Umbilical cord (tissue), 2 donors: ENCODE measurements at places on chromosomes 12 and 14. TPM values are rescaled to one million over a fixed set of nuclear protein-coding genes. Genes with fewer than 3 reads are reported as not detected.

- DNase-seq = no peak
These were observed 739 bp downstream of the JPH4 start for GRCh38 chr14:23577710-23578392.

DNA sequence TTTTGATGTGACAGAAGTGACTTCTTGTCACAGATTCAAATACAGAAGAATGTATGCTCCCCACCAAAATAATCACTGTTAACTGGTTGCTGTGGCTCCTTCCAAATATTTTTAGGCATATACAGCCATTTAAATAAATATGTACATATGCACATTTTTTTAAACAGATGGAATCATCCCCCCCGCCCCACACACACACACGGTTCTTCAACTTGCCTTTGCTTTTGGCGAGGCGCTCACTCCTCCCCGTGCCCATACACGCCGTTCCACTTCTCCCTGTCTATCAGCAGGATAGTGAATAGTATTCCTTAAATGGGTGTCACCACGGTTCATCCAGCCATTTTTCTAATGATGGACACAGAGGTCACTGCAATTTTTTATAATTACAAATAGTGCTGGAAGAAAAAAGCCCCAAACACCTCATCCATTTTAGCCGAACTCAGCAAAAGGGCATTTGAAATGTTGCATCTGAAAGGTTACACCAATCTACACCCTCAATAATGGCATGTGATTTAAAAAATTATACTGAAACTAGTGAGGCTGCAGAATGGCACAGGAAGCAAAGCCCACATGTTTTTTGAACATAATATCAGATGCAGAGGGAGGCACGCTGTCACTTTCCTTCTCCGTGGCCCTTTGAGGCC, 39.2 kb upstream of the MEG3 start:
- DNase-seq = no peak

DNA sequence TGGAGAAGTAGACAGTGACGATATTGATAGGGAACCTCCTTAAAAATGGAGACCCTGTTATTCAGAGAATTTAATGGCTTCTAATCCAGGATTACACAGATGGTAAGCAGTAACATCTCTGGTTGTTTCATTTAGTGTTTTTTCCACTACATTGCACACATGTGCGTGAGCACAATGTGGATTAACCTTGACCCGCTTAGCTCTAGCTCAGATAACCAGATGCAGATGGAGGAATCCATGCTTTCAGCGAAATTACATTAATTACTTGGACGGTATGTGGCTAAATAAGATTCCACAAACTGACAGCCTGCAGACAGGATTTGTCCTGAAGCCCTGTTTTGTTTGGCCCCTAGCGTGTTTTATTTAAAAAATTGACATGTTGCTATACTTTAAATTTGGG, 378.4 kb downstream of the CCDC91 start:
- DNase-seq = no peak

The GLIPR1L1 gene
- not detected for total RNA-seq

The AGAP2 gene
- total RNA-seq = 1.4 TPM

The MMP17 gene
- not detected for total RNA-seq

DNA sequence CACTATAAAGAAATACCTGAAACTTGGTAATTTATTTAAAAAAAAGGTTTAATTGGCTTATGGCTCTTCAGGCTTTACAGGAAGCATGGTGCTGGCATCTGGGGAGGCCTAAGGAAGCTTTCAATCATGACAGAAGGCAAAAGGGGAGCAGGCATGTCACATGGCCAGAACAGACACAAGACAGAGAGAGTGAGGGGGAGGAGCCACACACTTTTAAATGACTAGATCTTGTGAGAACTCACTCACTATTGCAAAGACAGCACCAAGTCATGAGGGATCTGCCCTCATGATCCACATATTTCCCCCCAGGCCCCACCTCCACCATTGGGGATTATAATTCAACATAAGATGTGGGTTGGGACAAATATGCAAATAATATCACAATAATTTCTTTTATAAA, 355.6 kb downstream of the DAD1 start:
- DNase-seq = no peak
